CD4-positive, alpha-beta T cell treated with Interleukin-1 beta for 1 hour (primary cell): ENCODE measurements at places on chromosomes 2 and 18.

GRCh38 chr2:236587861-236588815 is 18.5 kb downstream of the ACKR3 start:
- DNase-seq: no peak

GRCh38 chr2:85164145-85164569 is 31.0 kb downstream of the TCF7L1 start:
- no peak for DNase-seq

DNA sequence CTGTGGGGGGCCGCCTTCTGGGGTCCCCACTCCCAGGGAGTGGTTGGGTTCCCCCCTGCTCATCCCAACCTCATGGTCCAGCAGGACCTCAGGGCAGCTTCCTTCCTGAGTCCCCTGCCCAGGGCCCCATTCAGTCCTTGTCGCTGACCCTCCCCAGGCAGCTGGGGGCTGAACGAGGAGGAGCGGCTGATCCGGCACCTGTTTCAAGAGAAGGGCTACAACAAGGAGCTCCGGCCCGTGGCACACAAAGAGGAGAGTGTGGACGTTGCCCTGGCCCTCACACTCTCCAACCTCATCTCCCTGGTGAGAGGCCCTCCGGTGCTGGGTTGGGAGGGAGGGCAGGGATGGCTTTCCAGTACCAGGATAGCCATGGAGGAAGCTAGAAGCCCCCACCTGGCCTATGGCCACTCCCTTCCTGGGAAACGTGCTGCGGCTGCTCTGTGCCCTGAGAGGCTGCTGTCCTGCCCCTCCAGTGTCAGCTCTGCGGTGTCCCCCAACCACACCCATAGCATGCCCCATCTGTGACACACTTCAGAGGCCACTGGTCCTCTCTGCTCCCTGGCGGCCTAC is 497 bp downstream of the CHRND start:
- no peak for DNase-seq

- DNase-seq: no peak
Measured at GRCh38 chr18:69588301-69588700, 187.6 kb downstream of the DOK6 start.

- DNase-seq: no peak
Measured at GRCh38 chr2:166831930-166832329, 56.4 kb upstream of the XIRP2 start.

GRCh38 chr18:42778024-42778423 is 337.5 kb downstream of the RIT2 start:
- no peak for DNase-seq

- DNase-seq: peak; percentile 71
Measured at GRCh38 chr2:136381722-136382633, 264.0 kb upstream of the CXCR4 start.

GRCh38 chr2:36438449-36438977 is 82.9 kb downstream of the CRIM1 start:
- no peak for DNase-seq

- DNase-seq: no peak
Measured at GRCh38 chr2:97765933-97766332, 52.6 kb downstream of the ZAP70 start.

DNA sequence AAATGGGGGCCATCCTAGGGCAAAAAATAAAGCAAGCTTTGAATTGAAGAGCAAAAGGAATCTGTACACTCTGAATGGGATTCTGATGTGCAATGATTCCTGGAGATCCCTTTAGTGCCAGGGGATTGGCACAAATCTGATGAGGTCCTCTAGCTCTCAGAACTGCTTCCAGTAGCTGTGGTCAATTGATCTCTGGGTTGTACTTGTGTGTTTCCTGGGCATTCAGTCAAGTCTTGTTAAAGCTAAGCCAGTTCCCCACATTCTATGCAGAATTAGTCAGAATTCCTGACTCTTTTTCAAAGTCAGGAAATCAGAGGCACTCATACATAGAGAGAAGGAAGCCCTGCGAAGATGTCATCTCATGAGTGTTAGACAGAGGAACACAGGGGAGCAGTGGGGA is 161.3 kb downstream of the DNER start:
- no peak for DNase-seq

GRCh38 chr2:101731221-101732054 is 33.9 kb downstream of the MAP4K4 start:
- DNase-seq: no peak

GRCh38 chr2:207901401-207901800 is 123.9 kb downstream of the PLEKHM3 start:
- no peak for DNase-seq

DNA sequence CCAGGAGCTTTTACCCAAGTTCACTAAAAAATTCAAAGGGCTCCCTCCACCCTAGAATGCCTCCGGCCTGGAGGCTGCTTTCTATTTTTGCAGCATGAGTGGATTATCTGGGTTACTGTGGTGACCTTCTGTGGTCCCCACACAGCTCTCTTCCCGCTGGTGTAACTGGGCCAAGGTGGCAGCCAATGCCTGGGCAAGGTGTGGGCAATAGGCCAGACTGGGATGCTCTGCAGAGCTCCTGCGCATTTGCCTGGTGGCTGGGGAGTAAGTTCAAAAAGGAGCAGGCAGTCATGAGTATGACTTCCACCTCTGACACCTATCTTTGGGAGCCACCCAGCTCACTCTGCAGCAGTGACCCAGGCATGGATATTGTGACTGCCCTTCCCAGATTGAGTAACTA is 130.5 kb upstream of the SPRED2 start:
- DNase-seq: no peak

DNA sequence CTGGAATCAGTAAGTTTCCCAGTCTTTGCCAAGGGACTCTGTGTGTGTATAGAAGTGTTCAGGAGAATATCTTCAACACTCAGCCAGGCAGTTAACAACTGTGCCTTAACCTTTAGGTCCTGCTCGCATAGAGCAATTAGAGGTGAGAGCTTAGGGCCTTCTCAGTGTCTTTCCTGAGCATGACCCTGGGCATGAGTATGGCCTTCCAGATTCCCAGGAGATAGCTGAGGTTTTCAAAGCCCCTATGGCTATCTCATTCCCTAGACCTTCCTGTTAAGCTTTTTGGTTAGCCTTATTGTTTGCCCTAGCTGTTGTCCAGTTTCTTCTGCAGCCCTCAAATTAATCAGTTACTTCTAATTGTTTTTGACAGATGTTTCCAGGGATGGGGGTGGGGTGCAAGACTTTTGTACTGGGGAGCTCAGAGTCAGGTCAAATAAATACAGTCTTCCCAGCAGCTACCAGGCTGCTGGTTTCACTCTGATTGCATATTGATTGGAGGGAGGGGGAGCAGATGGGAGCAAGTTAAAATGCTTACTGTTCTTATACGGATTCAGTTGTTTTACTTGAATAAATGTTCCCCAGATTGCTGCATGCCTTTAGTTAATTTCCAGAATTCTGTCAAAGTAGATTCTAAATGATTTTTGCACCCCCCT is 23.1 kb downstream of the PDK1 start:
- DNase-seq: no peak

DNA sequence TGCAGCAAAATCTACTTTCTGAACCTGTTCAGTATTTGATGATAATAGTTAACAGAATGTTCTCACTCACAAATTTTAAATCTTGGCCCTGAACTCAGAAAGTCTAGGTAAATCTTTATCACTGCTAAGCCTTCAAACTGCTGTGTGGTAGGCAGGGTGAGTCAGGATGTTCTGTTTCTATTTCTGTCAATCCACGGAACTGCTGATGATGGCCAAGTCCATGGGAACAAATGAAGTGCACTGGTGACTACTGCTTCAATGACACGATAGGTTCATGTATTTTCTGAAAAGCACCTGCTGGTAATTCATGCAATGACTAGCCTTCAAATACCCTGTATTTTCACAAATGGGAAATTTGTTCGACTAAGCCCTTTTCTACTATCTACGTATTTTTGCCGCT is 14.2 kb downstream of the NIFK start:
- DNase-seq: no peak

- no peak for DNase-seq
Measured at GRCh38 chr2:229279516-229279915, 8.4 kb upstream of the PID1 start.

DNA sequence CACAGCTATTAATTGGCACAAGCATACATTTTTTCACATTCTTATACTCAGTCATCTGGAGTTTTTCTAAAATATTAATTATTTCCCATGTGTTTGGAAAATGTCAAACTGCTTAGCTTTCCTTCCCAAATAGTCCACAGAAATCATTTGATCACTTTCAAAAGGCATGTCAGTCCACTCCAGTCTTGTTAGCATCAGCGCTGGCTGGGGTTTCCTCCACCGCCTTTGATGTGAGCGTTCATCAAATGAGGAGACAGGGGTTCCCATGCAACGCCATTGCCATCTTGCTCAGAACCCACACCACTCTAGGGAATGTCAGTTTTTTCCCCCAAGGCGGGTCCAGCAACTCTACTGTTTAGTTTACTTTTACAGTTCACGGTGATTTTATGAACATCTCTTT is 13.1 kb upstream of the RAX start:
- DNase-seq: no peak

DNA sequence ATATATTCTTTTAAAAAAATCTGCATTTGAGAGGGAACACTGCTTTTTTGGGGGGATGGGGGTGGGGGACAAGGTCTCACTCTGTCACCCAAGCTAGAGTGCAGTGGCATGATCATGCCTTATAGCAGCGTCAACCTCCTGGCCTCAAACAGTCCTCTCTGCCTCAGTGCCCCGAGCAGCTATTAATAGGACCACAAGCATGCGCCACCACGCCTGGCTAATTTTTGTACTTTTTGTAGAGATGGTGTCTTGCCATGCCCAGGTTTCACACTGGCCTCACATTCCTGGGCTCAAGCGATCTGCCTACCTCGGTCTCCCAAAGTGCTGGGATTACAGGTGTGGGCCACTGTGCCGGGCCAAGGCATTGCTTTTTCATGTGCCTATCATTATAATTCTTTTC is 154.2 kb downstream of the ATAD2B start:
- no peak for DNase-seq

DNA sequence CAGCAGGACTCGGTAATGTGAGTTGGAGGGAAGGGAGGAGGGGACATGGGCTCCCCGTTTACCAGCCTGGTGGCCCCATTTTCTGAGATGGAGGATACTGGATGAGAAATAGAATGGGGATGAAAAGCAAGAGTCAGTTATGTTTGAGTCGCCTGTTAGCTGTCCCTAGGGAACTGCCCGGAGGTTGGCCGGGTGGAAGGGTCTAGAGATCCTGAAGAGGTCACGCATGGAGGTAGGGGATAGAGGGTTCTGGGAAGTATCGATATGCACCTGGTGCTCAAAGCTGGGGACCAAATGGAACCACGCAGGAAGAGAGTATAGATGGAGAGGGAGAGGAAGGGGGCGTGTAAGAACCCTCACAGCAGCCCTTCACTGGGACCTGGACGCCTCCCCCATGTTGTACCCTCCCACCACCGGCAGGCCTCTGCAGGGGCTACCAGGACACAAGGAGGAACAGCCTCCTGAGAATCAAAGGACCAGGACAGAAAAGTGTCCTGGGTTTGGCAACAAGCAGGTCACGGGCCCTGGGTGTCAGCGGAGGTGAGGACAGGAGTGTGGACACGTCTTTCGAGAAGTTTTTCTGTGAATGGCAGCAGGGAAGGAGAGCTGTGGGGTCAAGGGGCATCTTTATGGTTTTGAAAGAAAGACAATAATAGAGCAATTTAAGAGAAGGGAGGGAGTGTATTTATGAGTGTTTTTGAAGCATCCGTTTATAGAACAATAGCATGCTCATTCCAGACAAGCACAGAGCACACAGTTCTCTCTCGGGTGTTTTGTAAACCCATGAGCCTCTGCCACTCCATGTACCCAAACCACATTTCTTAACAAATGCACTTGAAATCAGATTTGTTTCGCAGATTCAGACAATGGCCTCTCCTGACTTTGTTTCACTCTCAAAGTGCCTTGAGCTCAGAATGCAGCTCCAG is 132.2 kb downstream of the SMAD7 start:
- no peak for DNase-seq

GRCh38 chr2:100013892-100014677 is 128.3 kb downstream of the AFF3 start:
- DNase-seq: no peak

- no peak for DNase-seq
Measured at GRCh38 chr2:119591523-119591922, 47.3 kb downstream of the CFAP221 start.

- no peak for DNase-seq
Measured at GRCh38 chr2:239770246-239770639, 254.9 kb downstream of the NDUFA10 start.

DNA sequence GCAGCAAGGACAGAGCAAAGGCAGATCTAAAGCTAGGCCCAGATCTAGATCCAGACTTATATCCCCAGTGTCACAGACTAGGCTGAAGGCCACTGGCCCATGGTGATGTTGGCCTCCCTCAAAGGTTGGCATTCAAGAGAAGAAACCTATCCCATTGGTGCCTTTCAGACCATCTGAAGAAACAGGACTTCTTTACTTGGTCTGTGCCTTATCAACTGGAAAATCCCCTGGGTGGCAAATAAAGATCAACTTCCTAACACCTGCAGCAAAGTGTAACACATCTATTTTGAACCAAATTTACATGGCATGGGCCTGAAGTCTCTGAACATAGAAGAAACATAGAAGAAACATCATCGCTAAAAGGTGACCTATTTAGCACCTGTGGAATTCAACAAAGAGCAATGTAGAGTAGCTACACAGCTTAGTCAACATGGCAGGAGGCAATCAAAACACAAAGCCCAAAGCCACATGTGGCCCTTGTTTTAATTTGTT is 35.8 kb downstream of the METTL4 start:
- no peak for DNase-seq

- no peak for DNase-seq
Measured at GRCh38 chr2:31212659-31213600, 4.4 kb downstream of the CAPN14 start.

- DNase-seq: no peak
Measured at GRCh38 chr2:39313575-39313974, 69.8 kb upstream of the CDKL4 start.

DNA sequence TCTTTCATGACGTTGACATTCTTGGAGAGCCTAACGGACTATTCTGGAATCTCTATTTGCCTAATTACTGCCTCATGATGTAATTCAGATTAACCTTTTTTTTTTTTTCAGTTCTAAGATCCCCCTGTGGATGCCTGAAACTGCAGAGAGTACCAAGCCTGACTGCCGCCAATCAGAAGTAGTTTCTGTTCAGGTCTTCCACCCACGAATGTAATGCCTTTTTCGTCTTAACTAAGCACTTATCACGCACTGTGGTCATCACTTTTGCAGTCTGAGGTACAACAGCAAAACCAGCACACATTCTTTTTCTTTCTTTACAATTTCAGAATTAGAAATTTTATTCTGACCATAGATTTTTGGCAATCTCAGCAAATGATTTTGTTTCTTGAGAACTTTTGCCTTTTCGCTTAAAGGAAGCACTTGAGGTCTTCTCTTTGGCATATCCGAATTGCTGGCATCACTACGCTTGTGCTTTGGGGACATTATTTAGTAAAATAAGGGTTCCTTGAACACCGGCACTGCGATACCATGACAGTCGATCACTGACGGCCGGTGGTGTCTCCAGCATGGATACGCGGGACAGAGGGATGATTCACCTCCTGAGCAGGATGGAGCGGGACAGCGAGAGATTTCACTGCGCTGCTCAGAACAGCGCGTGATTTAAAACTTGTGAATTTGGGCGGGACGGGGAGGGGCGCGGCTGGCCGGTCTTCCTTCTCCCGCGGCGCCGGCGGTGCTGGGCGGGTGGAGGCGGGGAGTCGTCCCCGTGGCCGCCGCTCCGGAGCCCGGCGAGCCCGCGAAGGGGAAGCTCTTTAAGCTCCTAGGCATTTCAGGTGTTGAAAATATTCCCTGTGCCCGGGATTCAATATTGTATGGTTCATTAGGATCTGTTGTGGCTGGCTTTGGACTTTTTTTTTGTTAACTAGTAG is 32.0 kb upstream of the GPR55 start:
- DNase-seq: peak; percentile 18
